ENCODE measurements at places on chromosomes 1 and 21.

- DNase-seq = no peak
These were observed 36.7 kb downstream of the NEK2 start for GRCh38 chr1:211638689-211639101.

DNA sequence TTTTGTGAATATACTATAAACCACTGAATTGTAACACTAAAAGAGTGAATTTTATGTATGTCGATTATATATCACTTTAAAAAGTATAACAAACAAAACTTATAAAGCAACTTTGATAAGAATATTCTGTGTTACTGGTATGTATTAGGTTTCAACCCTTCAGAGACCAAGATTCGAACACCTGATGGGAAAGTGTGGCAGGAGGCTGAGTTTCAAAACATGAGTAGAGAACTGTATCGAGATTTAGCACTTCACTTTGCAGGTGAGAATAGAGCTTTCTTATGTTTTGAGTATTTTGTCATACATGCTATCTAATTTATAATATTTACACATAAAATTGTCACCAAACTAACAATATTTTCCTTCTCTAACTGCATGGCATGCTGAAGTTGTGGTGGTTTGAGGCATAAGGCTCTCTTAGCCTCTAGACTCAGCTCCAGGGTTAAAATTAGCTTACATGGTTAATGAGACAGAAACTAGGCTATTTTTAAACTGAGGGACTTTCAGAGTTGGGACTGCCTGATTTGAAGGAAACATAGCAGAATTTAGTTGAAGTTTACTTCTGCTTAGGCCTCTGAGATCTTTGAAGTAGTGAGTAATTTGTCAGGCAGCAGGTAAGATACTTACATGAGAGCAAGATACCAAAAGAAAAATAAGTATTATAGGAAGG lies 48.6 kb downstream of the CEP350 start:
- DNase-seq = no peak

GRCh38 chr1:186213225-186213607 lies 161.8 kb downstream of the TPR start:
- no peak for DNase-seq

DNA sequence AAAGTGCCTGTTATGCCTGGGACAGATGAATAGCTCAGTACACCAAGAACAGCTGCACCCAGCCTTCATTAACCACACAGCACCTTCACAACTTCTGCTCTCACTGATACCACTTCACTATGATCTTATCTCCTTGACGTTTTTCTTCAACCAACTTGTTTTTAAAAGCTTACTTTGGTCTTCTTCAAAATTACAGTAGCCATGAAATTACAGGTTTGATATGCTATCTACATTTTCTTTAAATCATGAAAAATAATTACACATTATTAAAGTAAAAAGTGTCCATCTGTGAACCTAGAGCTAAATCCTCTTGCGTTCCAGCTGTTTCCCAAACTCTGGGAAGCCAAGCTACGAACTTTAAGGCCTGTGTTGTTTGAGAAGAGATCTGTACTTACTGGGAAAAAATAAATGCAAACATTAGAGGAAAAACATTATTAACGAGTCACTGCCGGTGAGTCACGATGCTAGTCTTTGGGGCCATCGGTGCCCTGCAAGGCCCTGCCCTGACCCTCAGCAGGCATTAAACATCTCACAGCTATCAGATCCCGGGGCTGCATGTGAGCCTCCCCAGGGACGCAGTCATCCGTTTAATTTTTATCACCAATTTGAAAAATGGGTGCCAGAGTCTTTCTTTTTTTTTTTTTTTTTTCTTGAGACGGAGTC lies 56.3 kb upstream of the GPR153 start:
- no peak for DNase-seq

DNA sequence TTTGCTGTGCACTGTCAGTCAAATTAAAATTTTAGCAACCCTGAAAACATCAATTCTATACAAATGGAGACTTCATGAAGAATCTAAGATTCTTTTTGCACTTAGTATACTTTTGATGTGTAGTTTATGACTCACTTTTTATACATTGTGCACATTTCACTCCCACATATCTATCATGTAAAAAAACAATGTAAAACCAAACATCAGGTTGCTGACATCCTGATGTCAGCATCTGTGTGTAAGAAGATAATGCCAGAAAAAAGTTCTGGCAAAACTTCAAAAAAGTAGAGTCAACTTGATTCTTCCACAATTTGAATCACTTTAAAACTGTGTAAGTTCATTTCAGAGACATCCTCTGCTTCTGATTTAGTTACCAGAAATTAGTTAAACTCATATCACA lies 115.7 kb downstream of the CENPF start:
- DNase-seq = no peak

DNA sequence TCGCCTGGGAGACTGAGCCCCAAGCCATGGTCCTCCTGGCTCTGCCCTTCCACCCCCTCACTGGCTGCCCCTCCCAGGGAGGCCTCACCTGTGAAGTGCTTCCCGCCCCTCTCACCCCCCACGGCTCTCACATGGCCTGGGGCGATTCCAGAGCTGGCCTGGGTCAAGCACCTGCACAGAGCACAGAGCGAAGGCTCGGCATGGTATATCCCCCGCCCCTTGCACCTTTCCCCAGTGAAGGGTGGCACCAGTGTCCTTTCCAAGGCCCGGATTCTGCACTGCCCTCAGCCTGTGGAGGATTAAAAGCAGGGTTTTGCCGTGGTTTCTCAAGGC lies 1.1 kb upstream of the AJAP1 start:
- no peak for DNase-seq

- DNase-seq = no peak
These were observed 233.7 kb upstream of the NFIA start for GRCh38 chr1:60848583-60849188.

- no peak for DNase-seq
These were observed 1.9 kb upstream of the COL6A1 start for GRCh38 chr21:45979651-45980050.

GRCh38 chr1:183840140-183840539 lies 35.2 kb downstream of the RGL1 start:
- no peak for DNase-seq

GRCh38 chr21:15144026-15144425 lies 79.2 kb upstream of the NRIP1 start:
- DNase-seq = no peak

GRCh38 chr1:2802421-2802961 lies 998 bp upstream of the TTC34 start:
- no peak for DNase-seq

- DNase-seq = no peak
These were observed 836 bp downstream of the CDC7 start for GRCh38 chr1:91501523-91501851.

- no peak for DNase-seq
These were observed 119.4 kb upstream of the F3 start for GRCh38 chr1:94660994-94661393.

- DNase-seq = no peak
These were observed 78.2 kb upstream of the PGBD5 start for GRCh38 chr1:230504310-230504709.

GRCh38 chr1:111666828-111667227 lies 47.2 kb downstream of the RAP1A start:
- no peak for DNase-seq

GRCh38 chr1:55916481-55916880 lies 662.9 kb downstream of the PLPP3 start:
- DNase-seq = no peak

- no peak for DNase-seq
These were observed 383 bp upstream of the PRRX1 start for GRCh38 chr1:170663404-170664092.

DNA sequence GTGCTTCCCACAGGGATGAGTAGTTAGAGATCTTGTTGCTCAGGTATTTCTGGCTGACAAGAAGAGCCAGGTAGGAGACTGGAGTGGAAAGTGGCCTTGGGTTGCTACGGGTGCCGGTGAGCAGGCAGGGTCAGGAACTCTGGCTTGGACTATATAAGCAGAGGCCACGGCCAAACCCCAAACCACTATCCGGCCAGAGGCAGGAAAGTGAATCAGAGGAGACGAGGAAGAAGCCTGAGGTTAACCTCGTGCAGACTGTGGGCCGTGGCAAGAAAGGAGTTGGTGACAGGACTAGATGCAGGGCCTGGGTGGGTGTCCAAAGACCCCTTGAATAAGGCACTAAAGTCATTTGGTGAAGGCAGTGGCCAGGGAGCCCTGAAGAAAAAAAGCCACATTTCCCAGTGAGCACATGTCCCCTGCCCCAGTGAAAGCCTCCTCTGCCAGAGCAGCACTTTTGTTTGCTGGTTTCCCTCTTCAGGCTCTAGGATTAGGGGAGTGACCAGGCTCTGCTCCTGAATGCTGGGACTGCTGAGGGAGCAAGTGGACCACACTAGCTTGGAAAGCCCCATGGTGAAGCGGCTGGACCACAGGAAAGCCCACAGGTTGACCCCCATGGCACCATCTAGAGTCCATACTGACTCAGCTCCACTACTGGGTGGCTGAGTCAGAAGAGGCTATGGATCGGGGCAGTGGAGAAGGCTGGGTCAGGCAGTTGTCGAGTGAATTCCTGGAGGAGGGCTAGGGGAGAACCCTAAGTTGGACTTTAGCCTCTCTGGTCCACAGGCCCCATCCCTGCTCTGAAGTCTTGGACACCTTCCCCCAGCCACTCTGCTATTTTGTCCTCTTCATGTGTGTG lies 23.4 kb downstream of the CSF1 start:
- no peak for DNase-seq

DNA sequence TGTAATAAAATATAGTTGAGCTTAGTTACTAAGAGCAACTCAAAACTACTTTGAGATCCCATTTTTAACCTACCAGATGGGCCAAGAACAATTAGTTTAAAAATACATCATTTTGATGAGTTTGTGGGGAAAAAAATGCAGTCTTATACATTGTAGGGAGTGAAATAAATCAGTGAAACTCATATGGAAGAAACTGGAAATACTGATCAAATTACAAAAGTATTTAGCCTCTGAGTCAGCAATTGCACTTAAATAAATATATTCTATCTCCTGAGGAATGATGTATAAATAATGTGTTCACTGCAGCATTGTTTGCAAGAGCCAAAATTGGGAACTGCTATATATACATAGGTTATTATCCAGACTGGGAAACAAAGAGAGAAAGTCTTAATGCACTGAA lies 4.6 kb upstream of the SMCP start:
- DNase-seq = no peak

GRCh38 chr1:59475737-59476136 lies 178.8 kb downstream of the FGGY start:
- DNase-seq = no peak

- DNase-seq = no peak
These were observed 374 bp downstream of the MAB21L3 start for GRCh38 chr1:116111524-116112021.

- peak; percentile 15 for DNase-seq
These were observed 24.8 kb upstream of the RNF19B start for GRCh38 chr1:32989160-32990050.

GRCh38 chr1:85554630-85555327 lies 25.8 kb upstream of the CCN1 start:
- DNase-seq = no peak

DNA sequence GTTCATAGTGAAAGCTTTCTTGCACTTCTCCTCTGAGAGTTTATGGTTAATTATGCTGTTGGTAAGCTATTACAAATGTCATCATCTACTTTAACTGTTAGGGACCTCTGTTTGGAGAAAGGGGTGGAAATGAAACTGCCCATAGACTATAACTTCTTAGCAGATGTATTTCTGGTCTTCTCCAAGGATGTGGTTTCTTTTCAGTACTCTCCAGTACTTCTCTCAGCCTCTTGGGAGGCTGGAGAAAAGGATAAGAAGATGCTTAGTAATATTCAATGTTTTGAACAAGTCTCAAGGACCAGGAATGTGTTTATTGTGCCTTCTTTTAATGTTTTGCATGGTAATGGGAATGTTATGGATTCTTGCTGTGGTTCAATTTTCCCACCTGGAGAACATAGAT lies 60.4 kb downstream of the LAMC2 start:
- no peak for DNase-seq

- DNase-seq = no peak
These were observed 54.9 kb downstream of the AK5 start for GRCh38 chr1:77336729-77337128.

DNA sequence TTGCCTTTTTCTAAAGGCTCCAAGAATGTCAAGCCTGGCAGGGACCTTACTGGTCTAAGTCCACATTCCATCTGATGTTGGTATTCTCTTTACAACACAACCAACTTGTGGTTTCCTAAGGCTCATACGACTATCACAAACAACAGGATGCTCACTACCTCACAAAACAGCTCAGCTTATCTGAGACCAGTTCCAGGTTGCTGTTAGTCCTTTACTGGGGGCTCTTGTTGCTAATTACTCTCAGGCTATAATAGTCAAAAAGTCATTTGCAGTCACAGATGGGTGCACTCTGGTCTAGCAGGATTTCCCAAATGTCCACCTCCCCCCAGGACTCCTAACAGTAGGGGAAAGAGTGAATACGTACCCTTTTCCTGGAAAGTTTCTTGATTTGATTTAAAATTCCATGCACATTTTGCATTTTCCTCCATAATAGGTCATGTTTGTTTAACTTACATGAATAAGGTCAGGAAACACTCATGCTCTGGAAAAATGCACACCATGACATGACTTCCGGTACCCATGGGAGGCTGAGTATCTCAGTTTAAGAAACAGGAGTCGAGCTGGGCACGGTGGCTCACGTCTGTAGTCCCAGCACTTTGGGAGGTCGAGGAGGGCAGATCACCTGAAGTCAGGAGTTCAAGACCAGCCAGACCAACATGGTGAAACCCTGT lies 16.0 kb downstream of the LCK start:
- no peak for DNase-seq

DNA sequence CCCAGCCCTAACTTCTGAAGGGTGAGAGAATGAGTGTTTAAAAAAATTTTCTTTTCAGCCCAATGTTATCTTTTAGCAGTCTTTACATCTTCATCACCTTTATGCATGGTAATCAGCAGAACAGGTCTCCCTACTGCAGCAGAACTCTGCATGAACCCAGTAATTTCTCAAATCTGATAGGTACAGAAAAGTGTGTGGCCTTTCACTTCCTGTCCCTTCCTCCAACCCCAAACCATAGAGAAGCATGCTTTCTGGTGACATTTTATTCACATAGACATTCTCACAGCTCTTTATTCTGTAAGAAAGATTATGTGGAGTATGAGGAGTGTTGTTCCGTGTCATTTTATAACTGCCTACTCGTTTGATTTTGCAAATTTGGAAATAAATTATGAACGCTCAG lies 68.6 kb downstream of the RPAP2 start:
- no peak for DNase-seq

DNA sequence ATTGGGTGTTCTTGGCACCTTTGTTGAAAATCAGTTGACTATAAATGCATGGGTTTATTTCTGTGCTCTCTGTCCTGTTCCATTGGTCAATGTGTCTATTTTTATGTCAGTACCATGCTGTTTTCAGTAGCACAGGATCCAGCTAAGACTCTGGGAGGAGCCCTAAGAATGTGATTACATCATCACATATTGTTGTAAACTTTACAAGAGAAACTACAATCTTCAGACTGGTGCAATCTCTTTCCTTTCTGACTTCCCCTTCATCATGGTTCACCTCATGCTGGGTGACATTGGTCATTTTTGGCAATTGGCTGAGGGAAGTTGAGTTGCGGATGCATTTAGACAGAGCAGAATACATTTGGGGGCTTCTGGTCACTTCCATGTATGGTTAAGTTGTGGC lies 88.4 kb downstream of the C21orf91 start:
- no peak for DNase-seq
